GM12892 (cell line): ENCODE measurements at places on chromosomes 7 and 10.

- DNase-seq = no peak
Observed at GRCh38 chr7:11570205-11570604, 261.8 kb downstream of the THSD7A start.

- DNase-seq = no peak
Observed at GRCh38 chr7:115056019-115056418, 134.1 kb downstream of the MDFIC start.

GRCh38 chr10:3757250-3757637, 27.8 kb downstream of the KLF6 start:
- no peak for DNase-seq

- no peak for DNase-seq
Observed at GRCh38 chr7:7742223-7742622, 23.8 kb upstream of the RPA3 start.

- no peak for DNase-seq
Observed at GRCh38 chr10:132486539-132487121, 51.0 kb upstream of the INPP5A start.

DNA sequence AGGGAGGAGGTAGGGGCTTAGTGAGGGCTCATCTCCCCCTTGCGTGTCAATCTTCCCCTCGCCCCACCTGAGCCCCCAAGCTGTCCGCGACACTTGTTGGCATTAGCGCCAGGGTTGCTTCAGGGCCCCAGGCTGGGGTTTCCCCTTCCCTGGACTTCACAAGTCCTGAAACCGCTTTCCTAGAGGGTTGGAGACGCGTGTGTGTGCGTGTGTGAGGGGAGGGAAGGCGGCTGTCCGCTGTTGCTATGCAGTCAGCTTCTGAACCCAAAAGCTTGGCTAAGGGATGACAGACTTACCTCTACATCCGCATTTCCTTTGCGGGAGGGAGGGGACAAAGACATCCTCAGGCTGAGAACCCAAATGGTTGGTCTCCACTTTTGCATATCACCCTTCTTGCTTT, 803 bp downstream of the GOLGA7B start:
- no peak for DNase-seq

GRCh38 chr7:70093205-70093904, 495.1 kb downstream of the AUTS2 start:
- DNase-seq = no peak

- DNase-seq = no peak
Observed at GRCh38 chr10:110566472-110567200, 859 bp upstream of the SMC3 start.

DNA sequence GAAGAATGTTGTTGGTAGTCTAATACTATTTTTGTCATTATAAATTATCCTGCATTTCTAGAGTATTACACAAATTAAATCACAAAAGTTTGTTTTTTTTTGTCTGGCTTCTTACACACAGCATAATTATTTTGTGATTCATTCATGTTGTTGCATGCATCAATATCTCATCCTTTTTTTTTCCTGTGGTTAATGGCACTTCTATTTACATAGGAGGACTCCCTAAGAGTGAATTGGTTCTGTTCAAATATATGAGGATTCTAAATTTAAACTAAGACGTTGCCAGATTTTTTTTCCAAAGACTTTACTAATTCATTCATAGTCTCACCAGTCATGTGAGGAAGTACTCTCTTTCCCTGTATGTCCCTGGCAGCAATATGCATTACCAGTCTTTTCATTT, 303.3 kb downstream of the GPR37 start:
- no peak for DNase-seq
